Fibroblast of skin of back (primary cell): ENCODE measurements at places on chromosomes 6 and 20.
A peak's percentile ranks its signal among the peaks of the same experiment; 100 is the strongest.

- no peak for DNase-seq
Observed at GRCh38 chr6:2758980-2759379, 6.2 kb upstream of the WRNIP1 start.

DNA sequence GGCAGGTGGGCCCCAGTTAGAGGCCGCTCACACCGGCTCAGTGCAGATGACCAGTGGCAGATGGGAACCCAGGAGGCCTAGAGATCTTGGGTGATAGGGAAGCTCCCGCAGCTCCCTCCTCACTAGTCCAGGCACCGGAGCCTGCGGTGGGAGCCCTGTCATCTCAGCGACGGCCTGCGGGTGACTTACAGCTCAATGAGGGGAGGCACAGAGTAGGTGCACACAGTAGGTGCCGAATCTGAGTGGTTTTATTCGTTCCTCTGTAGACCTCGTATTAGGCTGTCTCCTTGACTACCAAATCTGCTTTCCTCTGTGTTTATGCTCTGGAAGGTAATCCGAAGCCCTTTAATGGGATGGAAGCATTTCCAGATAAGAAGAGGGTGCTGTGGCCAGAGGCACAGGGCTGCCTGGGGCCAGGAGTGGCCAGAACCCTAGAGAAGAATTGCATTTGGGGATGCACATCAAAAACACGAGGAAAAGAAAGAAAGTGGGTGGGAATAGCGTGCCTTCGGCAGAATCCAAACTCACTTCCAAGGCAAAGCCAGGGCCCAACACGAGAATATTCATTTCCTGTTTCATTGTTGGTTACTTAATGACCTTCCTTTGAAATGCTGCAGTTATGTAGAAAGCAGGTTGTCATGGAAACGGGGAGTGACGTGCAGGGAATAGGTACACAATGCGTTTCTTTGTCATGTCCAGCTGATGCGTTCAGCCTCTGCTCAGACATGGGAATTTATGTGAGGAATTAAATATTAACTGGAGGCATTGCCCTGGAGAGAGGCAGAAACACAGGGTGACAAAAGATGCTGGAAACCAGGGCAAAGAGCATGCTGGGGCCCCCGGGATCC is 24.7 kb downstream of the MYT1 start:
- DNase-seq: no peak

GRCh38 chr6:115067690-115068447 is 725.0 kb upstream of the HS3ST5 start:
- DNase-seq: no peak

DNA sequence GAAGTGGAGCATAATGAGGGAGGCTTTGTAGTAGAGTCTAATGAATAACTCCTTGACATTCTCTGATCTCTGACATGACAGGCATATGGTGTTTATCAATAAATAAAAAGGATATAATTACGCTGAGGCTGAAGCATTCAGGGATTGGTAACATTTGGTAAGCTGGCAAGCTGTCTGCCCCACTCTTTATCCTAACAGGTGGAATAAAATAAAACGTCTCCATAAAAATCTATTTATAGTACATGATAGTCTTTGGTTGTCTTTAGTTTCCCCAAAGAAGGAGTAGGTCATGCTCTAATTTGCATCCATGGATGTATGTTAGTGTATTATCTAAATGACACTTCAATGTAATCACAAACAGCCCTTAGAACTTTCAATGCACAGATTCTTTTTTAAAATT is 30.9 kb upstream of the RBM24 start:
- DNase-seq: no peak

DNA sequence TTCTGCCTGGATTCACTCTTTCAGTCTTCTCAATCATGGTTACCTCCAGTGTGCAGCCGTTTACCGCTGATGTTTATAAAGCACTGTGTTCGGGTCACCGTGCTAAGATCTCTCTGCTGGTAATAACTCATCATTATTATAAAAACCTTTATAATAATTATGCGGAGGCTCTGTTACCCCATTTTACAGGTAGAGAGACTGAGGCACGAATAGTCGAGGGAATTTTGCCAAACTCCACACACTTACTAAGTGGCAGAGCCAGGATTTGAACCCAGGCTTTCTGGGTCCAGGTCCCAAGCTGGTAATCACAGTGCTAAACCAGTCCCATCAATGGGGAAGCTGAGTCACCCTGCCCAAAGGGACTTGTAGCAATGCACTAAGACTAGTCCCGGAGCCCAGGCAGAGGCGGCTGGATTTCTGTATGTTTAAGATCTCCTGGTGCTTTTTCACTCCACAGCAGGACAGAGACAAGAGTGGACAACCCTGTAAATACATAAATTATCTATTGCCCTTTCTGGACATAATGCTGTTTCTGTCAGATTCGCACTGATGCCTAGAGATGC is 48.1 kb downstream of the SYNJ2 start:
- DNase-seq: no peak

DNA sequence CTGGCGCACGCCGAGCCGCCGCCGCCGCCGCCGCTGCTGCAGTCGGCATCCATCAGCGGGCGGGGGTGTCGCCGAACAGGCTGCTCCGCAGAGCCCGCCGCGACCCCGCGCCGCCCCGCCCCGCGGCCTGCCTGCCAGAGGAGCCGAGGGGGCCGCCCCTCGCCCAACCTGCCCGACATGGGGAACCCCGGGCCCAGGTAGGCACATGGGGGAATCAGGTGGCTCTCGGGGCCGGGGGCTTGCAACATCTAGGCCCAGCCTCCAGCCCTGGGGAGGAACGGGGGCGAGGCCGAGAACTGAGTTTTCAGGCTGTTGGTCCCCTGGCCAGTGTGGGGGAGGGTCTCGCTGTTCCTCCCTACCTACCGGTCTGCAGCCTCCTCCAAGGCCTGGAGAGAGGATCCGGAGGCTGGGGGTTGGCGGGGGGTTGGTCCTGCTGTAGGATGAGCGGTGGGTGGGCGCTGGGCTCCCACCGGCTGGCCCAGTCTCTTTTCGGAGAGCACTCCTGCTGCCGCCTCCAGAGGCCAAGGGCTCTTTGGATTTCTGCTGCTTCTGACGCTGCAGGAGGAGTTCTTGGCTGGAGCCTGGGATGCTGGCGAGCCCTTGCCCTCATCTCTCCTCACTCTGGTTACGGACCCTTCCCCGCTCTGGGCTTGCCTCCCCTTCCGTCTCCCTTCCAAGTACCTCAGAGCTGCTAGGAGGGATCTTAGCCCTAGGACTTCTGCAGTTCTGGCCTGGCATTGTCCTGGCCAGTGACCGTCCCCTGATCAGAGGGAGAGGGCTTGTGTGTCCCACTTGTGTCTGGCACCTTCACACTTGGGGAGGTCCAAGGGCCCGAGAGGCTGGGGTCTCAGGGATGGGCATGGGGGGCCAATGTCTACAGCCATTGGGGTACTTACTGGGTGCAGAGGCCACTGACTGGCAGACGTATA is at the start of gene EPB41L1:
Gene EPB41L1 (plus strand): TSS at position 41 of the 929 bp plus-strand sequence. CDS start 19,038 bp downstream, outside the sequence.
- peak; percentile 6 for DNase-seq
